ENCODE measurements at places on chromosomes 2 and 18.

DNA sequence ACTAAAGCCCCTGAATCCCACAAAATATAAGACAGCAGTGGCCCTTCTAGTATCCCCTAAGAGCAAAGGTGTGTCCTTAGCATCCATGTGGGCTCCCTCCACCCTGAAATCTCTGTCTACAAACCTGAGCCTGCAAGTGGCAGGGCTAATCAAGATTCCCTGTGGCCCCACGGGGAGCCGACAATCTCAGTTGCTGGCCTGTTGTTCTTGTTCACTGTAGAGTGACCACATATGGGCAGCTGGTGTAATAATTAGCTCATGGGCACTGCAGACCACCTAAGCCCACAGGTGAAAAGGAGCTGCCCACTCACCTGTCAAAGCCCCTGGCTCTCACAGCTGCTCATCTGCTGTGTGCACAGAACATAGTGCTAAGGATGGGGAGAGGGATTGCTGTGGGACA is 102.3 kb downstream of the MRO start:
- DNase-seq = no peak

DNA sequence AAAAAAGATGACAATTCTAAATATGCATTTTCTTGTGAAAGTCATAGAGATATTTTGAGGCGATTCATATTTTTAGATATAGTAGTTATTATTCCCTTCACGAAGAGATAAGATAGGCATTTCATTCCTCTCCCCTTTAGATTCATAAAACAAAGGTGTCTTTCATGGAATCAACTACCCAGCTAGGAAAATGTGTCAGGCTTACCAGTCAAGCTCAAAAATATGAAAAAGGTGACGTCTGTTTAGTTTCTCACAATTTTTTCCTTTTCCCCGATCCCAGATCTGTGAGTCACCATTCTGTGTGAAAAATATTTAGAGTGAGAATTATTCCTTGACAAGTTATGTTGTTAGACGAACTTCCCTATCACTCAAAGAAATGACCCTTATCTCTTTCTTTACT is 95.4 kb upstream of the FN1 start:
- DNase-seq = no peak

DNA sequence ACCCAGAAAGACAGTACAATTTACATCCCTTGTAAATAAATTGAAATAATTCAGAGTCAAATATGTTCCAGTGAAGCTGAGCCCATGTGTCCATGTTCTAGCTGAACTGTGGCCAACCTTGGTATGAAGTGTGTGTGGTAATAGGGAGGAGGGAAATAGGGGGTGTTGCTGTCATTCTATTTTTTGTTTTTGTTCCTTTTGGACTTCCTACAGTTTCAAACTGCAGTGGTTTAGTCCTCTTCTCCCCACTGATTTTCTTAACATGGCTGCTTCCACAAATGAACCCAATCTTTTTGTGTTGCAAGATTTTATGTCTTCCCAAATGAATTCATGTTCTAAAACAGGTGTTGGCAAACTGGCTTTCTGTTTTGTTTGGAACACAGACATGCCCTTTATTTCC is 156.9 kb downstream of the CCBE1 start:
- no peak for DNase-seq

DNA sequence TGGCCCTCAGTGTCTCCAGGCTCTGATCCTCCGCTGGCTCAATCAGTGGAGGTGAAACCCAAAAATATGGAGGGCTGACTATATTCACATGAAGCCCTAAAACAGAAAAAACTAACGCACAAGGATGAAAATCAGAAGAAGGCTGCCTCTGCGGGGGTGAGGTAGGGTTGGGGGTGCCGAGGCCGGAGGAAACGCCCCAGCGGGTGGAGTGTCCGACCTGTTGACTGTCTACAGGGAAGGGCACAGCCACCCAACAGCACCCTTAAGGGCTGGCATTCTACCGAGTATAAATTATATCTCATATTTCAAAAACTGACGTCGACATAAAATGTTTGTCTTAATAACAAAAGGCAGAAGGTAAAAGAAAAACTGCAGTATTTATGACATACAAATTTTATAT is 223.5 kb downstream of the HDAC4 start:
- DNase-seq = no peak

DNA sequence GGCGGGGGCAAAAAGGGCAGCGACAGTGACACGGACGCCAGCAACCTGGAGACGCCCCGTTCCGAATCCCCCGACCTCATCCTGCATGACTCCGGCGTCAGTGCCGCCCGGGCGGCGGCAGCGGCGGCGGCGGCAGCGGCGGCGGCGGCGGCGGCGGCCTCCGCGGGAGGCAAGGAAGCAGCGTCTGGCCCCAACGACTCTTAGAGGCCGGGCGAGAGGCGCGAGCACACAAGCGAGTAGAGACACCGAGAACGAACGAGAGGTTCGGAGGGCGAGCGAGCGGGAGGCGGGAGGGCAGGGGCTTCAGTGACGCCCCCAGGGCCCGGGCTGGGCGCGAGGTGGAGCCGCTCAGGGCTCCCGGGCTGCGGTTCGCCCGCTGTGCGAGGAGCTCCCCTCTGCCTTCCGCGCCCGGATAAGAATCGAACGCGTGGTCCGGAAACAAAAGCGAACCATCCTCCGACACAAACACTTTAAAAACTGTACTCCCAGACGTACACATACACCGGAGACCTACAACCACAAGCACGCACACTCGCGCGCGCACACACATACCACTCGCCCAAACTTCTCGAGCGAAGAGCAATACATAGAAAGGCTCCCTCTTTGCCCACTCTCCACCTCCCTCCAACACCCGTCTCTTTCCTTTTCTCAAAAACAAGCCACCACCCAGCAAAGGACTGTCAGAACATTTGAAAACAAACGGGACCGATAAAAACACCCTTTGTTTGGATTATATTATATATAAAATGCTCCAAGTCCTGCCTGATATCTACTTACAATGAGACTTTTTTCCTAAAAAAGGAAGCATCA is 2.8 kb downstream of the SP9 start:
- DNase-seq = no peak

- DNase-seq = no peak
Measured at GRCh38 chr2:3248754-3249475, 128.7 kb downstream of the EIPR1 start.

GRCh38 chr2:37652199-37652640 is 19.2 kb downstream of the CDC42EP3 start:
- no peak for DNase-seq

DNA sequence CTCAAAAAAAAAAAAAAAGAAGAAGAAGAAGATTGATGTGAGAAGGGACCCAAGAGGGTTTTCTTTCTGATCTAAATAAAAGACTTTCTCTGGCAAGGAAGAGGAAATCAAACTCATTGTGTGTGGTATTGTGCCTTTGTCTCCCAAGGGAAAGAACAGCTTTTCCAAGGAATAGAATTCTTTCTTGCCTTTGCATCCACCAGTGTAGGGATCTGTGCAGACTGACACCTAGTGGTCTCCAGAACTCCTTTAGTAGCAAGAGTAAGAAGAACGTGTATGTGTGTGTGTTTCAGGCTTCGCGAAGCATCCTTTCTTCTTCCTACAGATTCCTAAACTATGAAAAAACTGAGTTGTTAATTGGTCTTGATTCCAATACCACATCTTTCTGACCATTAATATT is 33.5 kb upstream of the CRIM1 start:
- no peak for DNase-seq

Data from cortex of kidney (tissue), 1 donor.